ENCODE measurements at places on chromosomes 11 and 22. TPM values are rescaled to one million over a fixed set of nuclear protein-coding genes. Genes with fewer than 3 reads are reported as not detected.
A peak's percentile ranks its signal among the peaks of the same experiment; 100 is the strongest.

Gene C22orf23
- 0.73 TPM for polyA plus RNA-seq

DNA sequence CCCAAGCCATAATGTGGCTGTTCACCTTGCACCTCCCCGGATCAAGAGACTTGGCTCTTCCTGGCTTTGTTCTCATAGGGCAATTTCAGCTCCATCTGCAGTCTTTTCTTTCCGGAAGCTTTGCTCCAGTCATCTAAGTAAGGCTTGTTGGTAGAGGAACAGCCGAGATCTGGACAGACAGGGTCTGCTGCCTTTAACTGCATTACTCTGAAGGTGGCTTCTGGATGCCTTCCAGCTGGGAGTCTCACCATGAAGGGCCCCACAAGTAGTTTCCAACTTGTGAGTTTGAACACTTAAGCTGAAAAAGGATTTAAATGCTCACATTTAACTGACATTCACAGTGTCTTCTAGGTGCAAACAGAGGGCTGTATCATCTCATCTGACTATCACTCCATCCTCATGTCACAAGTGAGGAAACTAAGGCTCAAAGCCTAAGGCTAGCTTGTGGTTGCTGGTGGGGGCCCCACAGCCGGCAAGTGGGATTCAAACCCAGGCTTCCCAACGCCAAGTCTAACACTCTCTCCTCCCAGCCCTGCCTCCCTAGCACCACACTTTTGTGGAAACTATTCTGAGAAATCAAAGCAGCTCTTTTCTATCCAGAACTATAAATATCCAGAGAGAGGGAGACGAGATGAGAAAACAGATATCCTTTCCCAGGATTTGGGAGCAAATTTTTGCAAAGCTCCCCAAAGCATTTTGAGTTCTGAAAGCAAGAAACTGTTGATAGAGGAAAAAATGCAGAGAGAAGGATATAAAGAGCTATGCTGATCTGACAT, 58.4 kb downstream of the GALNT18 start:
- DNase-seq, result no peak

Gene TSGA10IP
- not detected for polyA plus RNA-seq

DNA sequence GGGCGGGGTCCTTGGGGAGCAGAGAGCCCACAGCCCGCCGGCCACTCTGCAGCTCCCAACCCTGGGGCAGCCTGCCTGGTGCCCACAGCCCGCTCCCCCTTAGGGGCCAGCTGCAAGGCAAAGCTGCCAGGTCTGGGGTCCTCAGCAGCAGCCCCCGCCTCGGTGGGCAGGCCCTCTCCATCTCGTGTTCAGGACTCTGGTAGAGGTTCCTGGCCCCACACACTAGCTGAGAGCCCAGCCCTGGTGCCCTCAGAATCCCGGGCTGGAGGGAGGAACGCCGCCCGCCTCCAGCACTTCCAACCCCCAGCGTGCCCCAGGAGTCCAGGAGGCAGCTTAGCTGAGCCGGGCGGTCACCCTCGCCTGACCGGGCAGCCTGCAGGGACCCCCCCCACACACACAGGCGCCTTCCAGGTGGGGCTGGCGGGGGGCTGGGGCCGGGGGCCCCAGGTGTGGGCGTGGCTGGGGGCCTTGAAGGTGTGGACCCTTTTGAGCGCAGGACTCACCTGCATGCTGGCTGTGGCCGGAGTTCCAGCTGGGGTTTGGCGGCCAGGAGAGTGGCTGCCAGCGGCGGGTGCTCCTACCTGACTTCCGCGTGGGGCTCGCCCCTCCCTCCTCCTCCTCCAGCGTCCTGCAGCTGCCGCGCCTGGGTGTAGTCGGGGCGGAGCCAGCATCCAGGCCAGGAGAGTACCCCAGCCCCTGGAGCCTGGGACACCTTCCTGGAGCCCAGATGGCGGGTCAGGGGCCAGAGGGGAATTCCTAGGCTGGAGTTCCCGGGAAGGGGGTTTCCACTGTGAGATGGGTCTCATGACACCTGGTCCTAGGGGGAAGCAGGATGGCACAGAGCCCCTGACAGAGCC, at the start of gene ANO9:
ANO9 (minus strand) TSS at position 594 of the 857 bp plus-strand sequence; CDS start at position 509, 85 bp downstream.
- DNase-seq, result peak; percentile 78

Gene MS4A12
- not detected for polyA plus RNA-seq

Gene CARD18
- not detected for polyA plus RNA-seq

DNA sequence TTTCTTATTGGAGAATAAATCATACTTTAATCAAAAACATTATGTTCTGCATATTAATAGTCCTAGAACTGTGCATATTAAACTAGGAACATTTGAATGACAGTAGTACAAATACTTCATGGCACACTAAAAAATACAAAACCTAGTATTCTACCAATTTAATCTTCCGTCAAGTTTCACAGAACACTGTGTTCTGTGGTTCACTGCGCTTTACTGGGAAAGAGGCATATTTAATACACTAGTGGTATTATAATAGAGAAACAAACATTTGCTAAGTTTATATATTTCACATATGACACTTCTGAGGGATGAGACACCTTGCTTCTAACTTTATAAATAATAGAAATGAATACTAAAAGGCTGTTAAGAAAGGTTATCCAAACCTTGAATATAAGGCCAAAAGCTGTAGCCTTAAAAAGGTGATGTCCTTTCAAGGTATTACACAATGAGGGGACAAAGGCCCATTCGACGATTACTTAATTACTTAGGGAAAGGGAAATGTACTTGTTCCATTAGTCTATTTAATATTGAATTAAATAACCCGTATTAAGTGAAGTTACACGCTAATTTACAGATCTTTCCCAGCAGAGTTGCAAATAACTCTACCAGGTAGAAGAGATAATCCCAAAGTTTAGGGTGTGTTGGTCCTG, 48.0 kb downstream of the NARS2 start:
- DNase-seq, result no peak

GRCh38 chr11:14784230-14784629, 107.8 kb downstream of the CYP2R1 start:
- DNase-seq, result no peak
